ENCODE measurements at places on chromosomes 6 and 20. TPM values are rescaled to one million over a fixed set of nuclear protein-coding genes. Genes with fewer than 3 reads are reported as not detected.

Gene GNAS-AS1
- 1.7 TPM for total RNA-seq

DNA sequence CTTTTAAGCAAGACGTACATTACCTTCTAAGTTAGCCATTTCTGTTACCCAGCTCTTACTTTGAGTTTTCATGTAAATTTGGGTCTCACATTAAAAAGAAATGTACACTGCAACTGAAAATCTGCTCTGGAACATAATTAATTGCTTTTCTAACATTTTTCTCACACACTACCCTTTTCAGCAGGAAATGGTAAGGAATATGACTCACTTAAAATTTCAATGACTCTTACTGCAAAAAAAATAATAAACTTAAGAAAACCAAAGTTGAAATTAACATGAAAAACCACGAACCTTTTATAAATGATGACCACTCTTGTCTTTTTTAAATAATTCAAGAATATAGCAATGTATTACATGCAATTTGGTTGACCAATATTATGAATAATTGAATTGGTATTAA is 1.3 kb downstream of the CGA start:
- no peak for DNase-seq

- DNase-seq, result peak; percentile 43
Measured at GRCh38 chr20:60224914-60225313, 266.7 kb downstream of the CDH26 start.

Gene COL21A1
- total RNA-seq, result not detected

Gene TSHZ2
- total RNA-seq, result not detected

Gene FNDC1
- total RNA-seq, result 0.05 TPM

GRCh38 chr6:97052896-97053295 is 128.4 kb downstream of the KLHL32 start:
- DNase-seq, result no peak

Gene EFHC1
- total RNA-seq, result 78.4 TPM

Gene C6orf163
- total RNA-seq, result not detected

DNA sequence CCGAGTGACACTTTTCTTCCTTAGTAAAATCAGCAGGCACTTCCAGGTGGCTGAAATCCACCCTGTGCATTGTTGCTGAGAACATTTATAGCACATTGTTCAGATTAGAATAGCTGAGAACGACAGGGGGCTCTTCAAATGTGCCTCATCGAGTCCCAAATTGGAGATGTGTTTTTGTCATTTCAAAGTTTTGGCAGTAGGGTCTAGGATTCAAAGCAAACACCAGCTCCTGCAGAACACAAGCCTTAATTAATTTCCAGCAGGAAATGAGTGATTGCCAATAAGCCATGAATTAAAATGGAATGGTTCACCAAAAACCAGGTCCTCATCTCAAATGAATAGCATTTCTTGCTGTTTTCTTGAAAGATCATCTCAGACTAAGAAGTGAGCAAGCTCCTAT is 171.6 kb downstream of the PLCB1 start:
- DNase-seq, result no peak

- peak; percentile 18 for DNase-seq
Measured at GRCh38 chr6:99614430-99615186, 8.0 kb downstream of the PRDM13 start.

- no peak for DNase-seq
Measured at GRCh38 chr6:79430913-79431536, 106.2 kb downstream of the LCA5 start.

Gene MEP1A
- total RNA-seq, result not detected

DNA sequence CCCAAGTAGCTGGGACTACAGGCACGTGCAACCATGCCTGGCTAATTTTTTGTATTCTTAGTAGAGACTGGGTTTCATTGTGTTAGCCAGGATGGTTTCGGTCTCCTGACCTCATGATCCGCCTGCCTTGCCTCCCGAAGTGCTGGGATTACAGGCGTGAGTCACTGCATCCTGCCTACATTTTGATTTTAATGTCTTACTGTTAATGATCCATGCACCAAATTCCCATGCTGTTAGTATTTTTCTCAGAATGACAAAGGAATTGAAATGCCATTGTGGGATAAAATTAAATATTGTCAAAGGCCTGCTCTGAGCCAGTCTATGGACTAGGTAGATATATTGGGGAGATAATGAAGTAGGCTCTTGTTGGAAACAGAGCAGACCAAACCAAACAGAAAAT is 28.2 kb downstream of the CBFA2T2 start:
- peak; percentile 87 for DNase-seq

Gene CSTF1
- 135 TPM for total RNA-seq

GRCh38 chr6:101276066-101276465 is 117.4 kb upstream of the GRIK2 start:
- no peak for DNase-seq

Gene KHDRBS2
- not detected for total RNA-seq

- no peak for DNase-seq
Measured at GRCh38 chr6:69780585-69781178, 16.1 kb downstream of the LMBRD1 start.

Gene SPATS1
- total RNA-seq, result not detected

DNA sequence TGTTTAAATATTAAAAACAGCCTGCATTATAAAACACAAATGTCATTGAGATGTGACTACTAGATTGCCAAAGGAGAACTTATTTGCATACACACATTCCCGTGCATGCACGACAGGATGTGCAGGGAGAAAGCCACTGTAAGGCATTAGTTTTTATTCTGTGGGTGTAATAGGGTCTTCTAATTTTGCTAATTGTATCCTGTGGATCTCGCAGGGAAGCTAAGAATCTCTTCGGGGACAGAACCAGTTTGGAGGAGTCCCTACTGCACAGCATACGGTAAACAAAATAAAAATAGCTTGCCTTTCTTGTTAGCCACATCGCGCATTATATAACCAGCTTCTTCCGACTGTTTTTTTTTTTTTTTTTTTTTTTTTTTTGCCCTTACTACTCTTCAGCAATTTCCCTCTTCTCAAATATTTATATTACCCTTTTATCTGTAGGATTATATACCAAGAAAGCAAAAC is 2.0 kb downstream of the ATXN1 start:
- no peak for DNase-seq

Gene CLPSL2
- total RNA-seq, result not detected

GRCh38 chr20:45095805-45096238 is 5.1 kb downstream of the KCNS1 start:
- peak; percentile 68 for DNase-seq

DNA sequence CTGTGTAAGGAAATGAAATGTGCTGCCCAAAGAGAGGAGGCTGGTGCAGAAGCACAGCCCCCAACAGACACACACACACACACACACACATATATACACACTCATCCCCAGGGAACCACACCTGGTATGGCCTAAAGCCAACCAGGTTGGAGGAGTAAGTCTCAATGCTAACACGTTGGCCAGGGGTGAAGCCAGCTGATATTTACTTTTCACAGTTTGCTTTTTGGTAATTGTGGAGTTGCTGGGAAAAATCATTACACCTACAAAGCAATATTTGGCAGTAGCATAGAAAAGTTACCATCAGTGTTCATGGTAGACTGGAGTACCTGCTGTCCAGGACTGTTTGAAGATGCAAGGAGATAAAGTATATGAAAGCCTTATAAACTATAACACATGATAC is 50.3 kb upstream of the NAA20 start:
- DNase-seq, result no peak

Gene GSTA3
- total RNA-seq, result not detected

- DNase-seq, result no peak
Measured at GRCh38 chr20:4153251-4153650, 137.9 kb upstream of the RNF24 start.

Gene DLK2
- total RNA-seq, result 1.5 TPM

DNA sequence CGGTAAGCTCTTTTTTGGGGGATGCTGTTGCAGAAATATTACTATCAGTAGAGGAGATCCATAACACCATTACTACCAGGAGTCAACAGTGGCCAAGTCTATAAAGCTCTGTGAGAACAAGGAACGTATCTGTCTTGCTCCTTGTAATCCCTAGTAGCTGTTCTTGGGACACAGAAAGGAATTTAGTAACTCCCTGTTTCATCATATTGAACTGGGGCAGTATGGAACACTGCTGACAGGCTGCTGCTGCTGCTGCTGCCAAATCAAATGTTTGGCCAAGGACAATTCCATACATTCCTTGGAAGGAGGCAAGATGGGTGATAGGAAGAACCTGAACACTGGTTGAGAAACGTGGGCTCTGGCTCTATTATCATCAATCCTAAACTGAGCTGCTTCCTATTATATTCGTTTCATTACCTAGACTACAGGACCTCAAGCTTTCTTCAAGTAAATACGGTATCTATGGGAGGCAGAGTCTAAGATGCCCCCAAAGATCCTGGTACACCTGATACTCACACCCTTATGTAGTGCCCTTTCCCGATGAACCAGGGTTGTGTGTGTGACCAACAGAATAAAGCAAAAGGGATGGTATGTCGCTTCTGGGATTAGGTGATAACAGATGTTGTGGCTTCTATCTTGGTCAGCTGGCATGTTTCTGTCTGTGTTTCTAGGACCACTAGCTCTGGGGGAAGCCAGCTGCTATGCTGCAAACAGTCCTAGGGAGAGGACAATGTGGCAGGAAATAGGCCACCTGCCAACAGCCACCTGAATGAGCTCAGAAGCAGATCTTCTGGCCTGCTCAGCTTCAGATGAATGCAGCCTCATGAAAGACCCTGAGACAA is 39.5 kb downstream of the ELOVL5 start:
- peak; percentile 44 for DNase-seq

DNA sequence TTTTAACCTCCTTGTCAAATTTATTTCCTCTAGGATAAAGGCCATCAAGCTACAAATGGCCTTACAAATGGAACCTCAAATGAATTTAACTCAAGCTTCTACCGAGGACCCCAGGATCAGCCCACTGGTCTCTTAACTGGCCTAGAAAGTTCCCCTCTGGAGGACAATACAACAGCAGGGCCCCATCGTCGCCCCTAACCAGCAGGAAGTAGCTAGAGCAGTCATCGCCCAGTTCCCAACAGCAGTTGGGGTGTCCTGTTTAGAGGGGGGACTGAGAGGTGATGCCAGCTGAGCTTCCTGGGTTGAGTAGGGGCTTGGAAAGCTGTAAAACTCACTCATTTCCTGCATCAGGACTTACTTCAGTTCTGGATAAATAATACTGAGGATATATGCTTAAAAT is 25.6 kb downstream of the CEP85L start:
- DNase-seq, result no peak
